Esophagus mucosa (tissue), 1 donor: ENCODE measurements at places on chromosomes 2 and 18.
A peak's percentile ranks its signal among the peaks of the same experiment; 100 is the strongest.

DNA sequence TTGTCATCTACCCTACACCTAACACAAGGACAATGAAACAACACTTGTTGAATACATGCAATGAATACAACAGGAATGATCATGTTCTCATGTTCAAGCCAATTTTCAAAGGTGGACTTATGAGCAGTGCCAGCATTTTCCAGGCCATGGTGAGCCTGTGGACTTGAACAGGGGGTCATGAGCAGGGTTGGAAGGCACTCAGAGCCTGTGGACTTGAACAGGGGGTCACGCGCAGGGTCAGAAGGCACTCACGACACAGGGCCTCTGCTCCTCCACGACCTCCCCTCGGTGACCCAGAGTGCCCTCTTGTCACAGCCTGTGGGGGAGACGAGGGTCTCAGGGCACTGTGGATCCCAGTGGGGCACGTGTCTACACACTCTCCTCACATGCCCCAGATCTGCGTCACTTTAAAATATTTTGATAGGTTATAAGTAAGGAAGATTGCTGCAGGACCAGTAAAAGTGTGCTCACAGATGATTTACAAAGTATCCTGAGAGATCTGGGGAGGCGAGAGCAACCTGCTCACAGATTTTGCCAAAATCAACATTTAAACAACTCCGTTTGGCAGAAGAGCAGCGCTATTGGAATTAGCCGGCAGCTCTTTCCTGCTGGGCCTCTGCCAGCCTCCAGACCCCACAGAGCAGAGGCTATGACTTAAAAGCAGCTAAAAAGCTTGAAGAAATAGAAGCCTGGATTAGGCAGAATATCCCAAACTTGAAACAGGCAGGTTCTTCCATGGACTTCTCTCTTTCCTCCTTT lies 121.9 kb downstream of the TMEM18 start:
- ATAC-seq: no peak

DNA sequence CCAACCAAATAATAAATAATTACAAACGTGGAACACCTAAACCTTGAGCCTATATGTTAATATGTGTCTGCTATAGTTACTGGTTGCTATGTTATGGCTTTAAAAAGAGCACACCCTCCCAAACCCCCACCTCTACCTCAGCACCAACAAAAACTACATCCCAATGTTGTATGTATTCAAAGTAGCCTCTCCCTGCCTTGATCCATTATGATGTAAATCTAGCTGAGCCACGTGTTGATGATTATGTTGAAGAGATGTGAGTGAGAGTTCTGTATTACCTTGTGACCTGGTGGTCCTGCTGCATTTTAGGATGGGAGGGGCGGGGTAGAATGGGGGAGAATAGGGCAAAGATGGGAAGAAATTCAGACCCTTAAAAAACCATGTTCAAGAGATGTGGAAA lies 4.8 kb downstream of the MFSD6 start:
- ATAC-seq: no peak

DNA sequence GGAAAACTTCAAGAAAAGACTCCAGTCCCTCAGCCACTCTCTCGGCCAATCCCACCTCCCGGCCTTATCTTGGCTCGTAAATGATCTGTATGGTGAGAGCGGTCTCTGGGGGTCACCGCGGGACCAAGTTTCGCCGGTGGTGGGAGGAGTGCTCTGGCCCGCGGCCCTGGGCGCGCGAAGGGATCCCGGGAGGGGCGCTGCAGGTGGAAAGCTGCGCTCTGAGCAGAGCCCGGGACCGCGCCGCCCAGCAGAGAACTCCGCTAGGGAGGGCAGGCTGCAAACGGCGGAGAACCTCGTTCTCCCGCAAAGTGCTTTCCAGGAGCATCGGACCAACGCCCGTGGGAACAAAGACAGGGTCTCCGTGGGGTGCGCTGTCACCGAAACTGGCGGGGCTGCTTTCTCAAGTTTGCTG lies 622 bp downstream of the LRP2 start:
- peak; percentile 29 for ATAC-seq

DNA sequence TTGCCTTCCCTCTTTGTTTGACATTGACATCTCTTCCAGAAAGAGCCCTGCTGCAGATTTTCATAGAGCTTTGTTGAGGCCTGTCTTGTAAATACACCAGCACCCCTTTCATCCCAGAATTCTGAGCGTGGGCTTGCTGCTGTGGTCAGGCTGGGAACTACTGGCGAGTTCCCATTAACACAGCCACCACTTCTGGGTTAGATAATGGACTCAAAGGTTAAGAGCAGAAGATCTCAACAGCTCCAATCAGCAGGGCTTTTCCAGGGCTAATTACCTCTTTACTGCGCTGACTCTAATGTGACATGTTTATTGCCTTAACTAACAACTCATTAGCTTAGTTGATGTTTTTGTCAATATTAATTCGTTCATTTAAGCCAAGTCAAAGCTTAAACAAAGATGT lies 235.9 kb upstream of the BOD1L2 start:
- no peak for ATAC-seq

- ATAC-seq: no peak
These were observed 384.2 kb downstream of the TMX3 start for GRCh38 chr18:68330658-68331057.
